ENCODE measurements at places on chromosomes 13 and 19.

GRCh38 chr13:48492096-48492440 is 40.8 kb downstream of the RCBTB2 start:
- no peak for DNase-seq
- H3K4me3 ChIP-seq: no peak overlapping the region
- peaks cover 10% of the 10 kb centered on the region for H3K36me3 ChIP-seq
- H3K27ac ChIP-seq: no peak overlapping the region
- H3K4me1 ChIP-seq: peaks cover 3% of the 10 kb centered on the region

- H3K36me3 ChIP-seq: no peaks in the 10 kb centered on the region
- no peak for DNase-seq
- H3K27me3 ChIP-seq: no peaks in the 10 kb centered on the region
Measured at GRCh38 chr13:34391076-34391475, 551.0 kb upstream of the NBEA start.

GRCh38 chr13:113418722-113419049 is 34.6 kb downstream of the ADPRHL1 start:
- H3K4me3 ChIP-seq: no peak overlapping the region
- peaks cover 5% of the 10 kb centered on the region for H3K36me3 ChIP-seq
- DNase-seq: no peak
- H3K4me1 ChIP-seq: peaks cover 10% of the 10 kb centered on the region
- H3K27me3 ChIP-seq: peaks cover 4% of the 10 kb centered on the region
- H3K27ac ChIP-seq: no peak overlapping the region

- no peaks in the 10 kb centered on the region for H3K27me3 ChIP-seq
- H3K36me3 ChIP-seq: peaks cover 30% of the 10 kb centered on the region
- H3K4me3 ChIP-seq: peak overlapping the region; percentile 96
- DNase-seq: no peak
- H3K4me1 ChIP-seq: peaks cover 16% of the 10 kb centered on the region
Measured at GRCh38 chr13:41193469-41193868, 900 bp downstream of the KBTBD7 start.

DNA sequence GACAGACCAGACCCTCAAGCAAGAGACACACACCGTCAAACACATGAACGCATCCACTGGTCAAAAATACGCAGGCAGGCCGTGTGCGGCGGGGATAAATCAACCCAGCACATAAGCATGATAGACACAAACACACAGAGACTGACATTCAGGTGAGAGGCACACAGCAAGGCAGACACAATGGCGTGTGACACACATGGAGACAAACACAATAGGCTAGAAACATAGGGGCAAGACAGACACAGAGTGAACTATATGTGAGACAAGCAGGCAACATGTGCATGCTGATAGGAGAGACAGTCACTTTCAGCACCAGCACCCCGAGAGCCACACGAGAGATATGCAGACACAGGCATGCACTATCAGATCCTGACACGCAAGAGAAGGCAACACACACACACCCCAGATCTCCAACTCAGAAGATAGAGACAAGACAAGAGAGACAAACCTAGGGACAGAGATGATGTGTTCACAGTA is 6.9 kb upstream of the JUNB start:
- H3K27ac ChIP-seq: no peak overlapping the region
- no peaks in the 10 kb centered on the region for H3K36me3 ChIP-seq
- no peaks in the 10 kb centered on the region for H3K27me3 ChIP-seq
- no peak overlapping the region for H3K4me3 ChIP-seq
- peaks cover 25% of the 10 kb centered on the region for H3K4me1 ChIP-seq

Measured in type B pancreatic cell (in vitro differentiated cells).